ENCODE measurements at places on chromosomes 3 and 15.

DNA sequence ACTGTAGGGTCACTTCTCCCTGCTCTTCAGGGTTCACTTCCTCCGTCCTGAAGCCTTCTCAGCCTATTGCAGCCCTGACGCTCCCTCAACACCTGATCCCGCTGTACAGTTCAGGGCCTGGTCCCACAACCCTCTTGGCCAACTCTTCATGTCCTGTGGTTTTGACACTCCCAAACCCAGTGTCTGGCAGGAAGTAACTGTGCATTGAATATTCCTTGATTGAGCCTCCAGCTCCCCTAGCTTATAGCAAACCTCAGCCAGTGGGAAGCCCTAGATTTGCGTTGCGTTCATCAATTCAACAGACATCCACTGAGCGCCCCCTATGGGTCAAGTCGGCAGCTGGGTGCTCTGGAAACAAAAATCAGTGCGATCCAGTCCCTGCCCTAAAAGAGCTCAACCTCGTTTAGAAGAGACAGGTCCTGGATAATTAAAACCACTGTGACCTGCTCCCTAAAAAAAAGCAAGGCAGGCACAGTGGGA lies 13.5 kb downstream of the UBAP1L start:
- peak; percentile 54 for DNase-seq

GRCh38 chr3:97914388-97914787 lies 57.8 kb downstream of the RIOX2 start:
- no peak for DNase-seq

- DNase-seq, result no peak
Observed at GRCh38 chr15:79265167-79265566, 17.4 kb upstream of the ANKRD34C start.

DNA sequence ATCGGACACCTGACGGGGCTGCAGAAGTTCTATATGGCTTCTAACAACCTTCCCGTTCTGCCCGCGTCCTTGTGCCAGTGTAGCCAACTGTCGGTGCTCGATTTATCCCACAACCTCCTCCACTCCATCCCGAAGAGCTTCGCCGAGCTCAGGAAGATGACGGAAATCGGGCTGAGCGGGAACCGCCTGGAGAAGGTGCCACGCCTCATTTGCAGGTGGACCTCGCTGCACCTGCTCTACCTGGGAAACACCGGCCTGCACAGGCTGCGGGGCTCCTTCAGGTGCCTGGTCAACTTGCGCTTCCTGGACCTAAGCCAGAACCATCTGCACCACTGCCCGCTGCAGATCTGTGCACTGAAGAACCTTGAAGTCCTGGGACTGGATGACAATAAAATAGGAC lies 9.8 kb upstream of the LRRC34 start:
- no peak for DNase-seq

GRCh38 chr3:183536238-183536880 lies 19.1 kb downstream of the KLHL6 start:
- DNase-seq, result no peak

DNA sequence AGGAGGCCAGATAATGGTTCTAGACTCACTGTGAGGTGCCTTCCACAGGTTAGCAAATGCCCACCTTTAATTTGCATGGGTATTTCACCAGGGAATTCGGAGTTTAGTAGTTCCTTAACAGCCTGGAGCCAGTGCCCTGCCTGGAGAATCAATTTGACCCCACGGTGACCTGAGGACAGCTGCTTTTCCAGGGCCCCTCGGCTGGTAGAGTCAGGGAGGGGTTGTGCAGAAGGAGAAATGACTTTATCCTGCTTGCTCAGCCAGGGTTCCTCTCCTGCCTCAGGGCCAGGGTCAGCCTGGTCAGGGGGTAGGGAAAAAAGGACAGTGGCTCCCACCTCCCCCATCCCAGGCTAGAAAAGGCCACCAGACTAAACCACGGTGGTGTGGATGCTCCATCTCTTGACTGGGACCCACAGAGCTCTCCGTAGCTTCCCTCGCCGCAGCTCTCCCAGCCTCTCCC lies 12.0 kb downstream of the DLL4 start:
- DNase-seq, result no peak

GRCh38 chr3:33833408-33834095 lies 35.1 kb downstream of the PDCD6IP start:
- DNase-seq, result no peak

- DNase-seq, result peak; percentile 12
Observed at GRCh38 chr3:27165321-27165721, 203.9 kb downstream of the NEK10 start.

GRCh38 chr15:79644091-79644490 lies 212.0 kb downstream of the MINAR1 start:
- no peak for DNase-seq

- no peak for DNase-seq
Observed at GRCh38 chr3:49519916-49520385, 34.3 kb upstream of the BSN start.

DNA sequence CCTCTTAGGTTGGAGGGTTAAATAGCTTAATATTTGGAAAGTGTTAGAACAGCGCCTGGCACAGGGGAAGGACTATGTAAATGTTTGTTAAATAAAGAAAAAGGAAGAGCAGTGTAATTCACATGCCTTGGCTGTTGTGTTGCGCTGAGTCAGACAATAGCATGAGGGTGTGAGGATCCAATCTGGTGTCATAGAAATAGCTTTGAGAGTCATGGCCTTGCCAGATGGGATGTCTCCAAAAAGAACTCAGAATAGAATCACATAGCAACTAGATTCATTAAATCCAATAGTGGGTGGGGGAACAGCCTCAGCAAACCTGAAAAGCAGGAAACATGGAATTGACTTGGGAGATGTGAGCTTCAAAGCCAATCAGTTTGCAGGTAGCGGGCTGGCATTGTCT lies 3.9 kb upstream of the RBSN start:
- no peak for DNase-seq

- no peak for DNase-seq
Observed at GRCh38 chr15:69417581-69417980, 3.4 kb downstream of the KIF23 start.

DNA sequence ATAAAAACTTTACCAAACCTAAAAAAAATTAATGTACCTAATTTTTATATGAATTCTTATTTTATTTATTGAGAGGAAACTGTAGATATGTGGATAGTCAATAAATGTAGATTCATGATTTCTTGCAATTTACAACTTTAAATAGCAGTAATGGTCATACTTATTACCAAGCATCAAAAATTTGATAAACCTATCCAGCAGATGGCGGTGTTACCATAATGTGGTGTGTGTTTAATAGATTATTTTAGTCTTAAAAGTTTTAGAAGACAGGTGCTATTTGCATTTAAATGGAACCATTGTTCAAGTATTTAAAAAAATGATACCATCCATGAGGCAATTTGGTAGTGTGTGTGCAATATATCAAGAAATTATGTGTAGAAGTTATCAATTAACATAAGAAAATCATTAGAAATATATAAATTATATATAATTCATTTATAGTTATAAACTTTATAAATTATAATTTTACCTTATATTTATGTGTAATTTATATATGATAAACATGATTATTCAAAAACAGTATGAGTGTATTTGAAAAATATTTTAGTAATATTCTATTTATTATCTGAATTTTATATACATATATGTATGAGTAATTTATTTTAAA lies 176.0 kb upstream of the BCHE start:
- peak; percentile 19 for DNase-seq

GRCh38 chr3:101195951-101196713 lies 124.2 kb downstream of the IMPG2 start:
- peak; percentile 72 for DNase-seq

GRCh38 chr3:129341331-129342141 lies 62.9 kb downstream of the HMCES start:
- DNase-seq, result no peak

GRCh38 chr3:47010111-47010712 lies 30.7 kb downstream of the NBEAL2 start:
- no peak for DNase-seq

- DNase-seq, result no peak
Observed at GRCh38 chr3:169105561-169105960, 558.0 kb downstream of the MECOM start.

DNA sequence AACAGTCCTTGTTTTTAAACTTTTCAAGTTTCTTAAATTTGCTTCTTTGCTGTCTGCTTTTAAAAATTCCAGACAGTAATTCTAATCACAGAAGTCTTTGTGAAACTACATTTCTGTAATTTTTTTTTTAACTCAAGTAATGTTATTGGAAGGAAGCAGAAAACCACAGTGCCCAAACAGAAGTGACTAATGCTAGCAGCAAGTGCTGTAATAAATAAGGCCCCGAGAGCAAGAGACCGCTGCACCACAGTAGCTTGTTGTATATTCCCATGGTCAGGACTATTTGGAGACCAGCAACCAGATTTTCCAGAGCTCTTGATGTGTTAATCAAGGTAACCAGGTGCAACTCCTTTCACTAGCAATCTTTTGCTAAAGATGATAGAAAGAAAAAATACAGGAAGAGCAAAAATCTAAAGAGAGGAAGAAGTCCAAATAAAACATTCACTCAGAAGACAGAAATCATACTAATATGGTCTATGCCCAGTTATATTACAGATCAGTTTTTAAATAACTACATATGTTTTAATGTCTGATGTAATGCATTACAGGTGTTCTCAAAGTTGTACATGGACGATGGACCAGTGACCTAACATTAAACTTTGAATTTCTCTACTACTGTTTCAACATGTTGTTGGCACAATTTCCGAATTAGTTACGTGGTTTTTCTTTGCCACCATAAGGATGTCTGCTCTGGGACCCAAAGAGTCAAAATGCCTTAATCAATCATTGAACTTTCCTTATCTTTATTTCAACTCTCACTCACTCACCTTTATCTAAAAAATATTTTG lies 36.4 kb downstream of the WWTR1 start:
- DNase-seq, result no peak

GRCh38 chr3:138943724-138944653 lies 2.9 kb downstream of the FOXL2 start:
- peak; percentile 19 for DNase-seq

DNA sequence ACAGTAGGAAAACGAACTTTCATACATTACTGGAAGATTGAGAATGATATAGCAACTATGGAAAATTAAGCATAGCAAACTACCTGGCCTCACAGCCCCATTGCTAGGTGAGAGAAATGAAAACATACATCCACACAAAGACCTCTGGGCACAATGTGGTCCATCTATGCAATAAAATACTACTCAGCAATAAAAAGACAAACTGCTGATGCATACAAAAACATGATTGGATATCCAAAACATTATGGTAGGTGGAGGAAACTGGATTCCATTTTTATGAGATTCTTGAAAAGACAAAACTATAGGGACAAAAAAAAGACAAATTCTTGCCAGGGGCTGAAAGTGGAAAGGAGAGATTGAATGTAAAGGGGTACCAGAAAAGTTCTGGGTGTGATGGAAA lies 308.8 kb downstream of the OCA2 start:
- no peak for DNase-seq

GRCh38 chr3:51929420-51930003 lies 12.2 kb downstream of the RRP9 start:
- DNase-seq, result no peak

GRCh38 chr15:77349666-77350065 lies 70.2 kb downstream of the PEAK1 start:
- DNase-seq, result no peak

DNA sequence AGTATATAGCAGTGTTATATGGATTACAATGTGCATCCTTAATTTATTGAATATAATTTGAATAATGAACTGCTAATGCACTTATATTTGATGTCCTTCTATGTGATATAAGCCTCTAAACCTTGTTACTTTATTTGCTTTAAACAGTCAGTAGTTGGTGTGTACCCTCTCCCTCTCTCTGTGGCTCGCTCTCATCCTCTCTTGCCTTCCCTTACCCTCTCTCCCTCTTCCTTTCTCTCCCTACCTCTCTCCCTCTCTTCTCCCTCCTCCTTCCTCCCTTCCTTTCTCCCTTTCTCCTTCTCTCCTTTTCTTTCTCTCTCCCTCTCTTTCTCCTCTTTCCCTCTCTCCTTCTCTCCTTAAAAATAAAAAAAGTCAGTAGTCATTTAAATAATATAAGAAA lies 28.9 kb downstream of the MGA start:
- no peak for DNase-seq

DNA sequence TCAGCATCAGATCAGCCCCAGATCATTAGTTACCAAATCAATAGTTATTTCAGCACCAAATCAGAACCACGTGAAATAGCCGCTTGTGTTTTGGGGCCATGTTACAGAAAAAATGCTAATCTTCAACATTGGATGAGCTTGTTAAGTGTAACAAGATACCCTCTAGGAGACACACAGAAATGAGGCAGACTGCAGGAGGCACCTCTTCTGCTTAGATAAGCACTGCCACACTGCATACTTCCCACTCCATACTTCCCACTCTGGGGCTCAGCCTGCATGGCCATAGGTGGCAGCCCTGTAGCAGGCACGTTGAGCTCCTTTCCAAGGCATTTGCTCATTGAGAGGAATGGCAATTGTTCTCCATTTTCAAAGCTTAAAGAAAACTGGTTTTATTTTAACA lies 73.3 kb downstream of the CHCHD6 start:
- no peak for DNase-seq

- DNase-seq, result no peak
Observed at GRCh38 chr15:85718981-85719380, 75.7 kb downstream of the KLHL25 start.

DNA sequence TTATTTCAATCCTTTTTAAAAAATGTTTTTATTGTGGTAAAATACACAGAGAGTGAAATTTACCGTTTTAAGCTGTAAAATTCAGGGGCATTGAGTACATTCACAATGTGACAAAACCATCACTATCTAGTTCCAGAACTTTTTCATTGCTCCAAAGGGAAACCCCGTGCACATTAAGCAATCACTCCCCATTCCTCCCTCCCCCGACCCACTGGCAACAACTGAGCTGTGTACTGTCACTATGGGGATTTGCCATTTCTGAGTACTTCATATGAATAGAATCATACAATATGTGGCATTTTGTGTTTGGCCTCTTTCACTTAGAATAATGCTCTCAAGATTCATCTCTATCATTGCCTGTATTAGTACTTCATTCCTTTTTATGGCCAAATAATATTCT lies 45.5 kb upstream of the BOC start:
- DNase-seq, result peak; percentile 83

GRCh38 chr3:71564361-71564760 lies 19.2 kb downstream of the FOXP1 start:
- DNase-seq, result no peak

DNA sequence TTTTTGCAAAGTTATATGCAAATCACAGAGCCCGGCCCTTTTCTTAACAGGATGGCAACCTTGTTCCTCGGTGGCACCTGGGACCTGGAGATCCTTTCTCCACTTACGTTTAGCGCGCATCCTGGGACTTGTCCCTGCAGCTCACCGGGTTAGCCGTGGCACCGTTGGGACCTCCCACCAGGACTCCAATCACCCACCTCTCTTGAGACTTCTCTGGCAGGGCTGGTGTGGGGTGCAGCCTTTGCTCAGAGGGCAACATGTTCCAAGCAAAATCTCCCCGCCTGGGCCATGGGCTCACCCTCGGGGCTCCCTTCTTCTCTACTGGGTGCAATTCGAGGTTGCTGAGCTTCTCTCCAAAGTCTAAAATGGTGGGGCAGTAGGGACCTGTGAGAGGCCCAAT lies 211.9 kb upstream of the UMPS start:
- no peak for DNase-seq

Data from skin of body (tissue), 3 donors.